ENCODE measurements at places on chromosomes 1 and 21.

DNA sequence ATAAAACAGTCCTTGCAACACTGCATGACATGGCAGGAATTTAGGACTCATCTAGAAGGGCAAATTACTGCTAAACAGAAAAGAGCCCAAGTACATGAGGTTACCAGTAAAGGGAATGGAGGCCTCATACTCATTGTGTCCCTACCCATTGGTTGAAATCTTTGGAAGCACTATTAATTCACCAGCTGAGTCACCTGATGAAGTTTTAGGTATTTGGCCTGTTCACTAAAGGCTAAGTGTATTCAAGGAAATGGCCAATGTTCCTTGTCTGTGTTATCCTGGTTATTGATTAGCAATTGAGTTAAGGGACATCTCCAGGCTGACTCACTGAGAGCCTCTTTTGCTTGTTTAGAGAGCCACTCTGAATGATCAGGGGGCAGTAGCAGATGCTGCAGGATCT lies 188.4 kb downstream of the ZZZ3 start:
- no peak for DNase-seq

- no peak for DNase-seq
Measured at GRCh38 chr1:169186106-169186505, 79.6 kb downstream of the ATP1B1 start.

DNA sequence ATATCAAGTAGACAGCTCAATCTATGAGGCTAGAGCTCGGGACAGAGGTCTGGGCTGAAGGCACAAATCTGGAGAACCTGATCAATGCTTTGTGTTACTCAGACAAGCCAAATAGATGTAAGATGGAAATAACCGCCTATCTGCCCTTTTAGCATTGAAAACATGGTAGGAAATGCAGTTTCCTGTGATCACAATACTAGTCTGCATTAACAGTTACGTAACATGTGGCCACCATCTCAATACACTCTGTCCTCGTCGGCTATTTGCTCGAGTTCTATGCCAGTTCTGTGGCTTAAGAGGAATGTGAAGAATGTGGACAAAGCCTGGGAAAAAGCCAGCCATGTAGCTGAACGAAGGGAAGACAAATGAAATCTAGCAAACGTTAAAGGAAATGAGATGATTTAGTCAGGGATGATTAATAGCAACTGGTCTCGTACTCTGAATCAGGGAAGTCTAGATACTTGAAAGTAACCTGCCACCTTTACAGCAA lies 73.3 kb downstream of the HSF2BP start:
- peak; percentile 21 for DNase-seq

- no peak for DNase-seq
Measured at GRCh38 chr1:8854240-8854639, 24.2 kb downstream of the ENO1 start.

DNA sequence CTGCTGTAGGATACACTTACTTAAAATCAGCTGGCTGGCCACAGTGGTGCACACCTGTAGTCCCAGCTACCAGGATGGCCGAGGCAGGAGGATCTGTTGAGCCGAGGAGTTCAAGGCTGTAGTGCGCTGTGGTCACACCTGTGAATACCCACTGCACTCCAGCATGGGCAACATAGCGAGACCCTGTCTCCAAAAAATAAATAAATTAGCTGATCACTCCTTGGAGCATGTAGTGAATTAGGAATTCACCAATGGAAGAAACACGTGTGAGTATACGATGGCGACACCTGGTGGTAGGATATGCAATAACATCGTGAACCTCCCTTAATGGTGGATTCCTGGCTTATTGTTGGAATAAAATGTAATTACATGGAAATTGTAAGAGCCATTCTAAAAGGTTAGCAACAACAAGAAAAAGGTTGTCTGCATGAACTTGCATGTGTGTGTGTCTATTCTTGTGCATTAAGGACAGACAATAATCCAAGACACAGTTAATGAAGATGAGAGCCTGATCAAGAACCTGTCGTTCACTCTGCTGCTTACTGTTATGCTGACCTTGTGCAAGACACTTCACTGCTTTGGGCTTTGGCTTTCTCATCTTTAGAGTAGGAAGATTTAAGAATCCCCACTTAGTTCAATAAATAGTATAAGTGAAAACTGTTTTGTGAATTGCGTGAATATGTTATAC lies 38.6 kb upstream of the COX20 start:
- peak; percentile 82 for DNase-seq

GRCh38 chr1:169779150-169779549 lies 15.6 kb downstream of the METTL18 start:
- DNase-seq = no peak

DNA sequence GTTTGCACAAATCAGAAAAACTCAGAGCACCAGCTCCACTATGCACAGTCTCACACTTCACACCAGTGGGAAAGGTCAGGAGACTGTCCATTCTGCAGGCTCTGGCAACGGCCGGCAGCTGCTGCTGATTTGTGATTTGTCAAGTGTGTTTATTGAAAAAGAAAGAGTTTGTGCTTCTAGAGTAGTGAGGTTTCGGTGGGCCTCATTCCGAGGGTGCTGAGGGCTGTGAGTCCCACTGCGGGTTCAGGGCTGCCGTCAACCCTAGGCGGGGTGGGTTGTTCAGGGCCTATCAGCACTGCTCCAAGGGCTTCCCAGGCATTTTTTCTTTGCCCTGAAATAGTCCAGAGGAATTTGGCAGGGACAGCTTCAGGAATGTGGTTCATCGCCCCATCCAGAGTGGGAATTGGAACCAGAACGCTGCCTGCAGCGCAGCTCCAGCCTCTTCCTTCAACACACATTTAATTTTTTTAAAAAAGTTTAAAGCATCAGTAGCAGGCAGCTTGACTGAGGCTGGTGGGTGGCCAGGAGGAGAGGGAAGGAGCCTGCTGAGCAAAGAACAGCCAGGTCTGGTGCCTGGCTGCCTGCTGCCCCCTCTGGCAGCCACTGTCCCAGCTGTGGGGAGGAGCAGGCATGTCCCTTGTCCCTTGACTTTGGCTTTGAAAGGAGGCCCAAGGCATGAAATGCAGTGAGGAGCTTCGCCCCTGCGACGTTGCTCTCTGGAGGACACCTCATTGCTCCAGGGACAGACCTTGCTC lies 19.7 kb downstream of the STUM start:
- DNase-seq = peak; percentile 37

- no peak for DNase-seq
Measured at GRCh38 chr1:22340873-22341272, 110.8 kb upstream of the ZBTB40 start.

- DNase-seq = no peak
Measured at GRCh38 chr1:24961961-24962861, 32.1 kb upstream of the RUNX3 start.

DNA sequence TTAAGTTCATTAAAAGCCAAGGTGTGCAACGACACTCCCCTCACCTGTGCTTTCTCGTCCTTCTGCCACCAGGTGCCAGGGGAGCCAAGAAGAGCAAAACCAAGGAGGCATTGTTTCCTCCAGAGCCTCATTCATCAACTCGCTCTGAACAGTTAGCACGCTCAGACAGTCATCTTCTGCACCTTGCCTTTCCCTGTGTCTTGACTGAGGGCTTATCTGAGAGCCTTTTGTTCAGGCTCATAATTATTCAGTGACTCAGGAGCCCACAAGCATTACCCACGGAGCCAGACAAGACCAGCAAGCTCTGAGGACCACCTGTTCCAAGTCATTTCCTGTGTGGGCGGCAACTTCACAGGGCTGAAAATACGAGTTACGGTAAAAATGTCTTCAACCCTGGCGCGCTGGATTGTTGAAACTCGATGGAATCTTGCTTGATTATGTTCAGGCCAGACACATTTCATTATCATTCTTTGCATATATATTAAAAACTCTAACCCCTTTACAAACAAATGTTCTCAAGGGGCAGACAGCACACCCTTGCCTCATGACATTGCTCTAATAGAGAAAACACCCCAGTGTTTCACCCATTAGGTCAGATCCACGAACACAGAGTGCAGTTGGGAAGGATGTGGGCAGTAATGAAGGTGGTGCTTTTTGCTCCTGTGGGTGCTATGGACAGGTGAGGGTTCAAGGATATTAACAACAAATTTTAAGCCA lies 89.7 kb upstream of the RUNX1 start:
- DNase-seq = peak; percentile 13

DNA sequence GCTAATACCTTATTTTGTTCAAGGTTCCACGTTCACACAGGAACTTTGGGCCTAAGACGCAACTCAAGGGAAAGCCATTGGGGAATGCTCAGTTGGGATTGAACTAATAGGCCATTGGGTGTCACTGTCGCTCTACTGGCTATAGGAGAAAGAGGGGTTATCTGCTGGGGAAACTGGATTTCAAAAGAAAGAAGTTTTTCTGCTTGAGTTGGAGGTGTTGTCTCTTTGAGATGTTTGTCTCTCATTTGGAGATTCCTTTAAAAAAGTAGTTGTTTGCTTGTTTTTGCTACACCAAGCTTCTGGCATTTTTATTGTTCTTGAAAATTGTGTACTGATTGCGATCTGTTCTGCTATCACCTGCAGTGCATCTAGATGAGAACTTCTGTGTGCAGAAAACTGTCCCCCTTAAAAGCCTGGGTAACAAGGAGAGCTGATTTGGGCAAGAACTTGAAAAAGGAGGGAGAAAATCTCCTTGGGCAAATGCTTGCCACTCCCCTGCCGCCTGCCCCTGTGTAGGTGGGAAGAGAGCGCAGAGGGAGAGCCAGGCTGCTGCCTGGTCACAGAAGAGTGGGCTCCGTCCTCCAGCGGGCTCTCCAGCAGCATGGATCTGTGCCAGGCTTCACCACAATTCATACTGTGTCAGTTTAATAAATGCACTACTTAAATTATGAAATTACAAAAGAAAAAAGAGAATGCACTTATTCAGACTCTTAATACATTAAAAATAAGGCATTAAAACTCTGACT lies 39.9 kb downstream of the PEX14 start:
- DNase-seq = peak; percentile 65

- peak; percentile 42 for DNase-seq
Measured at GRCh38 chr1:983798-984475, 2.0 kb upstream of the PERM1 start.

- no peak for DNase-seq
Measured at GRCh38 chr1:198601936-198602889, 36.6 kb upstream of the PTPRC start.

- DNase-seq = no peak
Measured at GRCh38 chr1:76587212-76587611, 280.1 kb upstream of the ST6GALNAC5 start.

DNA sequence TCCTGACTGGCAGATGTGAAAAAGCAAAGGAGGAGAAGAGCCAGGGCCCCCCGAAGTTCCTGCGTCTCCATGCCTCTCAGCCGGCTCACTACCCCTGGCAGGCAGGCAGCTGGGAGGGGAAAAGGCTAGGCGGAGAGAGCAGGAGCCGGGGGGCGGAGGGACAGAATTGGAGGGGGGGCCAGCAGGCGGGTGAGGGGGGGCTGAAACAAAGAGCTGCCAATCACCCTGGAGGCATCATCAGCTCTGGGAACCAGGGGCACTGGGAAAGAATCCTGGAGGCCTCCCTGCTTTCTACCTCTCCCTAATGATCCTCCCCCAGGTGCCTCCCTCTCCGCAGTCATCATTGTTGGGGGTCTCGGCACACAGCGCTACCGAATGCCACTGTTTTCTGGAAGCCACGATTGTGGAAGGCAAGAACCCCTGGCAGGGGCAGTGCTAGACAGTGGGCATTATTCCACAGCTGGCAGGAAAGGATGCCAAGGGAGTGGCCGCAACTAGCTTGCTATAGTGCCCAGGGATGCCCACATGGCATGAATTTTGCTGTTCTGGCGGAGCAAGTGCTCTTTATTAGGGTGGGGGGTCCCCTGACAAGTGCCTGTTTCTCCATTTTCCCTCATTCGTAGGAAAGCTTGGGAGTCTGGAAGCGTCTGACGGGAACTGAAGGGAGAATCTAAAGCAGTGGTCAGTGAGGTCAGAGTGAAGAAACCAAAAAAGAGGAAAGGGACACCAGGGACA lies at the start of gene THBS3:
Gene THBS3, minus strand, starts transcription at position 92 of the 735 bp plus-strand sequence. Its CDS starts 21 bp downstream, at position 71.
- DNase-seq = peak; percentile 33

DNA sequence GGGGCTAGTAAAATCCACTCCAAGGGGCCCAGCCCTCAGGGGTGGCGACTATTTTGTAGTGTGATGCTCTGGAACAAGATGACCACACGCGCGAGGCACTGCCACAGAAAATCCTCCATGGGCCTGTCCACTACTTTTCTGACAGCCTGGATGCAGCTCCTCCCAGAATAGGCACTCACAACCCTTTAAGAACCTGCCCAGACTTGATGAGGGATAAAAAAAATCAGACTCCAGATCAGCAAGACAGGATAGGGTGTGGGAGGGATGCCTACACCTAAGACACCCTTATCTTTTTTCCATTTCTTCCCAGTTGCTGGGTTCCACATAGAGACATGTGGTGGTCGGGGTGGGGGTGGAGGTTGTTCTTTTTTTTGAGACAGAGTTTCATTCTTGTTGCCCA lies 33.5 kb downstream of the PCAT6 start:
- no peak for DNase-seq

- no peak for DNase-seq
Measured at GRCh38 chr1:52209429-52209828, 67.5 kb downstream of the ZFYVE9 start.

- peak; percentile 63 for DNase-seq
Measured at GRCh38 chr1:24932284-24932683, 2.2 kb upstream of the RUNX3 start.

DNA sequence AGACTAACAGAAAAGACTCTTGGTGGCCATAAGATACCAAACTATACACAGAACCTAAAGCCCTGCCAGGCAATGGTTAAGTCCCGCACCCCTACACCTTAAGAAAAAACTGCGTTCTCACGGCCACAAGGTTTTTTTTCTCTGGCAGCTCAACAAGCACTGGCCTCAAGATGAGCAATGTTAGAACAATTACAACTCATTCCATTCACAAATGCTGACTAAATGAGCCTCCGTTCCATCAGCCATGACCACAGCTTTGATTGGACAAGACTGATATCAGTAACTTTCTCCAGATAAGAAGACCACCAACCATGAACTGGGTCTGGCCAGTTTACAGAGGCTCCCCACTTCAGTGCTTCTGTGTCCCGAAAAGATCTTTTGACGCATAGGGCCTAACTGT lies 31.9 kb downstream of the SEC16B start:
- no peak for DNase-seq

GRCh38 chr1:41359211-41360073 lies 1.8 kb upstream of the FOXO6 start:
- no peak for DNase-seq

DNA sequence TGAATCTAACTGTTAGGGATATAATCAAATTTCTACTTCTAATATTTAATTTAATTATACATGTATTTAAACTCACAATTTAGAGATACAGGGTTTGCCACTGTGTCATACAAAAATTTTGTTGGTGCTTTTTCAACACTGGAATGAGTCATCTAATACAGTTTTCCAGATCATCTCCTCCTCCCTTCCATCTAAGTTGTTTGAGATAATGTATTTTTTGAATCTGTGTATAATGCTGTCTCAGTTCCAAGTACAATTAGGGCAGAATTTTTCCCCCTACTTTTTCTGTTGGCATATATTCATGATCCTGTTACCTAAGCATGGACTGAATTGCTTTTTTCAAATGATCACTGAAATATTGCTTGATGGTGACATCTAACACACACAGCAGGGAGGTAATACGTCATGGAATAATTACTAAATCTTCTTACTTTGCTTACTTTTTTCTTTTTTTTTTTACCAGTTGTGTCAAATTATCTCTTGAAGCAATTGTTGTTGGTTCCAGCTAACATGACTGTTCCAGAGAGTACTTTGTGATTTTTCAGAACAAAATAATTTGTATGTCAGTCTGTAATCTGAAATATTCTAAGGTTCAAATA lies 146.0 kb downstream of the MAGI3 start:
- DNase-seq = no peak

- no peak for DNase-seq
Measured at GRCh38 chr21:44442266-44443125, 12.8 kb upstream of the LRRC3 start.

All from hematopoietic multipotent progenitor cell treated with erythropoietin and hydrocortisone succinate and interleukin-3 and kit ligand, for 6 days (in vitro differentiated cells).